ENCODE measurements at places on chromosomes 1 and 21. TPM values are rescaled to one million over a fixed set of nuclear protein-coding genes. Genes with fewer than 3 reads are reported as not detected.

DNA sequence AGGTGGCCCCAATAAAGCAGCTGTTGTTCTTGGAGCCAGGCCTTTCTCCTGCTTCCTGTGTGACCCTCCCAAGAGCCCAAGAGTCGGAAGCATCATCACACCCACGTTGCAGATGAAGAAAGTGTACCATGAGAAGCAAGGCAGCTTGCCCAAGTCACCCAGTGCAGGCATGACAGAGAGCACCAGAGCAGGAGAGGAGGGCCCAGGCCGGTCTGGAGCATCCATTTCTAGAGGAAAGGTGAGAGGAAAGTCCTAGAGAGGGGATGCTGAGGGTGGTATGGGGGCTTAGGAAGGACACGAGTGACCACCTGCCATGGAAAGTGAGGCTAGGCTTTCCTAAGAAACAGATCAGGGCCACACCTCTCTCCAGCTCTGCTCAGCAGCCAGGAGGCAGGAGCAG, 47.0 kb downstream of the C1orf198 start:
- no peak for DNase-seq

GRCh38 chr21:16580661-16581060, 850.9 kb downstream of the USP25 start:
- DNase-seq = no peak

GRCh38 chr1:95002540-95003432, 70.0 kb downstream of the ALG14 start:
- no peak for DNase-seq

DNA sequence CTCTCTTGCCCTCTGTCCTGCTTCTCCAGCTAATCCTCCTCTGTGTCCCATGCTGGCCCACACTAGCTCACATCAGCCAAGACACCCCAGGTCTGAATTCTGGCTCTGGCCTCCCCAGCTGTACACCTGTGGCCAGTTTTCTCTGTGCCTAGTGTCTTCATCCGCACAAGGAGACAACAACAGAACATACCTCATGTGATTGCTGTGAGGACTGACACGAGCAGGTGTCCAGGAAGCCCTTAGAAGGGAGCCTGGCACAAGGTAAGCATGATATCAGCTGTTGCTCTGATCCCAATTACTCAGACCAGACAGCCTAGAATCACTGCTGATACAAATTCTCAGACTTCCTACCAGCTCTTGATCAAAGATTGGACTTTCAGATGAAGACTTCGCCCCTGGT, 71.2 kb upstream of the GJB5 start:
- DNase-seq = no peak

GRCh38 chr1:30460661-30461060, 262.7 kb downstream of the MATN1 start:
- no peak for DNase-seq

DNA sequence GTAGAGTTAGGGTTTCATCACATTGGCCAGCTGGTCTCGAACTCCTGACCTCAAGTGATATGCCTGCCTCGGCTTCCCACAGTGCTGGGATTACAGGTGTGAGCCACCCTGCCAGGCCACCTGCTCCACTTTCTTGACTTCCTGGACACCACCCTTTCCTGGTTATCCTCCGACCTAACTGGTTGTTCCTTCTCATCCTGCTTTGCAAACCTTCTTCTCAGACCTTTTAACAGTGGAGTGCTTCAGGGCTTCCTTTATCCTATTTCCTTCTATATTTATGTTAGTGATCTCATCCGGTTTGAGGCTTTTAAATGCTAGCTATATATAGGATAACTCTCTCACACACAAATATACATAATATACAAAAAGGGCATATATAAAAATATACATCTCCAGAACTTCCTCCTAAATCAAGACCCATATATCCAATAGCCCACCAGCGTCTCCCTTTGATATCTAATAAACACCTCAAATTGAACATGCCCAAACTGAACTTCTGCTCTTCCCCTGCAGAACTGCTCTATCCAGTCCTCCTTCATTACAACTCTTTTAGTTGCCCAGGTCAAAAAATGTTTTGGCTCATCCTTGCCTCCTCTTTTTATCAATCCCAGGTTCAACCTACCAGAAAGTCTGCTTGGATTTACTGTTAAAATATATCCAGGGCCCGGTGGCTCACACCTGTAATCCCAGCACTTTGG, 19.5 kb upstream of the UQCRHL start:
- DNase-seq = no peak

DNA sequence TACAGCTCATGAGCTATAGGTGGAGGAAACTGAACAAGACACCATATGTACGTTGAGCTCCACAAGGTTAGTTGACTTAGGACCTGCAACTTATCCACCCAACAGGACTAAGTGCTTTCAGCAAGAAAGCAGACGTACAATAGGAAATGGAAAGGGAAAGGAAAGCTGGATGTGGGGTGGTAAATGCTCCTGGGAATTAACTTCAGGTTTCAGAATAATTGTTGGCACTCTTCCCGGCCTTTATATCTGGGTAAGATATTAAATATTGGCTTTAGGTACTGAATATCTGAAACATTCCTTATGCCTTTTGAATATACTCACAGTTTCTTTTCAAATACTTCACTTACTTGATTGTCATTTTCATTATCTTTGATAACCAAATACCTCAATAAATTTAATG, 36.3 kb downstream of the GLMN start:
- DNase-seq = no peak

DNA sequence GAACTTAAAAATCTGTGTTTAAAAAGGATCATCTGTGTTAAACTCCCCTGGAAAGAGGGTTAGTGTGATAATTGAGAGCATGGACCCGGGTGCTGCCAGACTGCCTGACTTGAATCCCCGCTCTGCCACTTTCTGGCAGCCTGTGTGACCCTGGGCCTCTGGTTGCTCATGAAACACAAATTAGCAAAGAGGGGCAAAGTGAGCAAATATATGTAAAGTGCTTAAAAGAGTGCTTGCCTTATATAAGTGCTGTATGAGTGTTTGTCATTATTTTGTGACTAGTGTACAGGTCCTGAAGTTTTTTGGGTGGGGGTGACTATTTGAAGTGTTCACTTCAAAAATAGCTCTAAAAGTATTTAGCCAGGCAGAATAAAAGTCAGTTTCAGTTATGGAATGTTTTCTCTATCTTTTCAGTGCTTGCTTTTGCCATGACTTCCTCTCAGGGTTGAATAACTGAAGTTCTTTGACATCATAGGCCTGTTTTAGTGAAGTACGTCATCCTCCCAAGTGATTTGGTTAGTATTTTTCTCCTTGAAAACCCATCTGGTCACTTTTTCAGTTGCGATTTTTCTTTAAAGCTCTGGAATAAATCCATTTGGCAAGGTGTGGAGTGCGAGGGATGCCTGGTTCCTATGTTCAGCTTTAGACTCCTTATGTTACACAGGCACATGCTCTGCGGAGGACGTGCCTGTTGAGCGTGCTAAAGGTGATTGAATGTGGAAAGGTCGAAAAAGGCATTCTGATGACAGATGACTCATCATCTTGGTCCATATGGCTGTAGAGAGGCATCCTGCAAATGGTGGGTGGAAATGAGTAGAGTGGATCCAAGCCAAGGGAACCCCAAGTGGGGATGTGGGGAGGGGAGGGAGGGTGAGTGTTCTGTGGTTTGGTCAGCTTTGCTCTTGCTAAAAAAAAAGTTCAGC, 47.8 kb downstream of the AK4 start:
- DNase-seq = no peak

DNA sequence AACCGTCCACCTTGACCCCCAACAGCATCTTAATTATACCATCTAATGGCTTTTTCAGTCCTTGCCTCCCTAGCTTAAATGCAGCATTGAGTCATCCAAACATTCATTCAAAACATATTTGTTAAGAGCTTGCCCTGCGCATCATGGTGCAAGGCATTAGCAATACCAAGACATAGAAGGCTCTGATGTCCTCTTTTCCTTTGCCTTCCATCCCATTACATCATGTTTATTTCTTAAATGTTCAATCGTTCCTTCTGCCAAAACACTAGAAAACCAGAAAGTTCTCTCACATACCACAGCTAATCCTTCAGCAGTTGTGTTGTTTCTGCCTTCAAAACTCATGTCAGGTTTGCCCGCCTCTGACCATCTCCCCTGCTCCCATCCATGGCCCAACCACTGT, 29.8 kb upstream of the VTCN1 start:
- no peak for DNase-seq

DNA sequence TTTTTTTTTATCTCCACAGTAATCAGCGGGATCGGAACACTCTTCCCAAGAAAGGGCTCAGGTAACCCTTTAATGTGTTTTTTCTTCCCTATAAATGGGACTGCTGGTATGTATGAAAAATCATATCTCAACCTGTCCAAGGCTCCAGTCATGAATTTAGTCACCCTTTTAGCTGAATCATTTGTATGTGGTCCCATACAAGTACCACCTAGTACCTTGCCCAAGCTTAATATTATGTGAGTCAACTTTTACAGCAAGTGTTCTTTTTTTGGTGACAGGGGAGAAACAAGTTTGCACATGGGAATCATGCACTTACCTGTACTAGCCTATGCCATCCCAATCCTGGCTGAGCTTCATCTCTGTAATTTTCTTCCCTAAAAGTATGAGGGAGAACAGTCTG, 43.7 kb upstream of the IPO9 start:
- no peak for DNase-seq

GRCh38 chr1:117339866-117340700, 27.2 kb upstream of the MAN1A2 start:
- no peak for DNase-seq

GRCh38 chr1:47013293-47013692, 10.2 kb upstream of the CYP4X1 start:
- no peak for DNase-seq

GRCh38 chr1:228383773-228384172, 22.9 kb downstream of the TRIM11 start:
- no peak for DNase-seq

GRCh38 chr1:40338745-40339419, 21.8 kb upstream of the COL9A2 start:
- peak; percentile 84 for DNase-seq

DNA sequence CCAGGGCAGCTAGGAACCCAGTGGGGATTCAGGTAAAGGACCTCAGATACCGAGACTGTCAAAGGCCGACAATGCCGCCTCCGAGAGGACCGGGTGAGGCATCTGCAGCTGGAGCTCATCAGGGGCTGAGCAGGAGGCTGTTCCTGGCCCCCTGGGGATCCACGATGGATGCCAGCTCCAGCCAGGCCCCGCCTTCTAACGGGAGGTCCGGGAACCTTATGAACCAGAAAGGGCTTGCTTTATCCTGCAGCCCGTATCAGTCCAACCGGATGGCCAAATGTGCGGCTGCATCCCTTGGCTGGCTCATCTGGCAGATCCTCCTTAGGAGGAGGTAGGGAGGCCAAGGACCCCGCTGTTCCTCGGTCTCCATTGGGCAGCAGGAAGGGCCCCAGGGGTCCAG, 32.0 kb downstream of the SLC45A1 start:
- DNase-seq = no peak

- no peak for DNase-seq
Measured at GRCh38 chr1:75937034-75937433, 4.8 kb upstream of the ASB17 start.

- peak; percentile 67 for DNase-seq
Measured at GRCh38 chr1:153608742-153609584, 4.0 kb downstream of the S100A16 start.

DNA sequence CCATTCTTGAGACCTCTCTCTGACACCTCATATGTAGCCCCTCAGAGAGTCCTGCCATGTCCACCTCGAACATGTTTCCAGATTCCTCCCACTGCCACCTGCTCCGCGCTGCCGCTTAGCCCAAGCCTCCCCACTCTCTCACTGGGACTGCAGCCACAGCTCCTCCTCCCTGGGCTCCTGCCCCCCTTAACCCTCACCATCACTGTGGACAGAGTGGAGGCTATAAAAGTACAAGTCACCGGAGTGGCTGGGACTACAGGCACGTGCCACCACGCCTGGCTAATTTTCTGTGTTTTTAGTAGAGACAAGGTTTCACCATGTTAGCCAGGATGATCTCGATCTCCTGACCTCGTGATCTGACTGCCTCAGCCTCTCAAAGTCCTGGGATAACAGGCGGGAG, 77.0 kb downstream of the VWA5B1 start:
- DNase-seq = no peak

DNA sequence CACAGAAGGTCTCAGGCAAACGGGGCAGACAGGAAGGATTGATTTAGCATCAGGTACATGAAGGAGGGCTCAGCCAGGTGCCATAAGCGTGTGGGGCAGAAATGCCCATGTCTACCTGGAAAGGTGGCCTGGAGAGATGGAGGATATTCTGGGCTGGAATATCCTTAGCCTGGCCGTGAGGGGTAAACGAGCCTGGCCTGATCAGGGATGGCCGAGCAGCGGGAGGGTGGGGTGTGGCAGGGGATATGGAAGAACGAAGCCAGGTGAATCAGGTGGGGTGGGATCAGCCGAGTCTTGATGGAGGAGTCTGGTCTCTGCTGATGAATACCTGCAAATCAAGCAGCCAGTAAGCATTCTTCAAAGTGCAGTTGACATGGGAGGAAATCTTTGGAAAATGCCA, 35.5 kb upstream of the TTC22 start:
- DNase-seq = no peak

GRCh38 chr1:38269923-38270848, 223.6 kb upstream of the POU3F1 start:
- DNase-seq = no peak

GRCh38 chr1:192984080-192984479, 75.1 kb downstream of the UCHL5 start:
- no peak for DNase-seq

- DNase-seq = no peak
Measured at GRCh38 chr1:2525920-2526823, at the start of gene PANK4. TSS of gene PANK4 (minus strand) at chr1:2526596. CDS start at chr1:2526587, 9 bp downstream.

- no peak for DNase-seq
Measured at GRCh38 chr1:106536741-106537140, 519.7 kb upstream of the PRMT6 start.

DNA sequence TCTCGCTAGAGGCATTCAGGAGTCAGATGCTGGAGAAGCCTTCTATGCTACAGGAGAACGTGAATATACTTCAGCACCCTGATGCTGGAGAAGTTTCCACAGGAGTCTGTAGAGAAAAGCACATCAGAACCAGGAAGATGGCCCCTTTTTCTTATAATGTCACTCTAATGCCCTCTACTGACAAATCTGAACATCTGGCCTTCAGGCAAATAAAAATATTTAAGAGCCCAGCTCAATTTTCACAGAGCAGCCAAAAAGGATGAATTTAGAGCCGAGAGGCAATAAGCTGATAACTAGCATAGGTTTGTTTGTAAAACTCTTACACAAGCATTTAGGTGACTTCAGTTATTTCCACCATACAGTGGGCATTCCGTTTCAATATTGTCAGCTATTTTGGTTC, 3.8 kb upstream of the RRP15 start:
- no peak for DNase-seq

The TMCO4 gene
- total RNA-seq = 13.2 TPM

The DENND4B gene
- 56.2 TPM for total RNA-seq

The PARS2 gene
- total RNA-seq = 4.4 TPM

The BEND5 gene
- not detected for total RNA-seq

The SPRR1B gene
- not detected for total RNA-seq

The COP1 gene
- 36.5 TPM for total RNA-seq

The SH2D2A gene
- 0.69 TPM for total RNA-seq

The ESPN gene
- total RNA-seq = 8.5 TPM

The NCDN gene
- total RNA-seq = 64.1 TPM

The OPRD1 gene
- total RNA-seq = 5.4 TPM

The DMBX1 gene
- total RNA-seq = 0.05 TPM

The ANGPTL3 gene
- not detected for total RNA-seq

The SLAMF6 gene
- total RNA-seq = not detected

Data from Panc1 (cell line).